Epithelial cell of umbilical artery (primary cell): ENCODE measurements at places on chromosomes 13 and 19. TPM values are rescaled to one million over a fixed set of nuclear protein-coding genes. Genes with fewer than 3 reads are reported as not detected.

The ZNF540 gene
- total RNA-seq = under 0.01 and 0.15 TPM in 2 replicates

The TMEM91 gene
- total RNA-seq = 5.3 and 8.4 TPM in 2 replicates

The MYH14 gene
- total RNA-seq = under 0.01 TPM in 1 of 2 replicates, not detected in the other

The ZFP82 gene
- 4.2 and 5.3 TPM in 2 replicates for total RNA-seq

The ZNF558 gene
- total RNA-seq = 0.15 and 1.6 TPM in 2 replicates

The ZNF627 gene
- total RNA-seq = 21.9 and 25.7 TPM in 2 replicates

The HCN2 gene
- total RNA-seq = under 0.01 and 1.3 TPM in 2 replicates

The RTBDN gene
- not detected in 2 replicates for total RNA-seq

The TEX26 gene
- total RNA-seq = not detected in 2 replicates

The KLK8 gene
- not detected in 2 replicates for total RNA-seq
